ENCODE measurements at places on chromosomes 5 and 9.

GRCh38 chr5:131193106-131193505 lies 22.4 kb downstream of the LYRM7 start:
- no peak for DNase-seq

GRCh38 chr5:174935854-174936474 lies 211.6 kb downstream of the MSX2 start:
- peak; percentile 13 for DNase-seq

DNA sequence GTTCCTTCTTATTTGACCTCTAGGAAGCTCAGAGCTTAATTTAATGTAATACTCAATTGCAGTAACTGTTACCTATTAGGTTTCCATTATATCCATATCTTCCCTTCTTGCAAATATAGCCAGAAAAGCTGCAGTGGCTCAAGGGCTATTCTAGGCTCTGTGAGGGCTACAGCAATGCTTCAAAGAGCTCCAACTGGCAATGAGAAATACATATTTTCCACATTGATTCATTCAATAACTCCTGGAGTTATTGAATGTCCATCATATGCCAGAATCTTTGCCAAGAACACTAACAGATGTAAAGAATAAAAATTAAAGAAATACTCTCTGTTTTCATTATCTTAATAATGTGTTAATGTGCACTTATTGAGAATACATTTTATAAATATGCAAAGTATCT lies 396.9 kb upstream of the PAPPA start:
- no peak for DNase-seq

- DNase-seq: no peak
These were observed 56.1 kb downstream of the SAXO1 start for GRCh38 chr9:18976709-18977531.

DNA sequence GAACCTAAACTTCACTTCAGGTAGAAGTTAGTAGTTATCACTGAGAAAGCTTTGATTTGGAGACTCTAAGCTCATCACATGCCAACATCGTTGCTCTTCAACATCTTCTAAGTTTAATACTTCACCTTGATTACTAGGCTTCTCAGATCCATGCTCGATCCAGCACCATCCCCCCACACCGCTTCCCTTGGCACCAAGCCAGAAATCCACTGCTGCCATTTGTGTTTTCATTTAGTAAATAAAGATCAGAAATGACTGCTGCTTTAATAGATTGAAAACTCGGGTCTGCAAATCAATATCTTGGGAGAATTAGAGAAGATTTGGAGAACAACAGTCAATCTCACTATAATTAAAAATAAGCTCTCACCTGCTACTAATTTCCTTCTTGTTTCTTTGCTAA lies 214.7 kb upstream of the NR4A3 start:
- DNase-seq: no peak

- DNase-seq: no peak
These were observed 11.4 kb downstream of the OCLN start for GRCh38 chr5:69504036-69504435.

GRCh38 chr5:151148583-151148982 lies 9.0 kb downstream of the ANXA6 start:
- DNase-seq: no peak

DNA sequence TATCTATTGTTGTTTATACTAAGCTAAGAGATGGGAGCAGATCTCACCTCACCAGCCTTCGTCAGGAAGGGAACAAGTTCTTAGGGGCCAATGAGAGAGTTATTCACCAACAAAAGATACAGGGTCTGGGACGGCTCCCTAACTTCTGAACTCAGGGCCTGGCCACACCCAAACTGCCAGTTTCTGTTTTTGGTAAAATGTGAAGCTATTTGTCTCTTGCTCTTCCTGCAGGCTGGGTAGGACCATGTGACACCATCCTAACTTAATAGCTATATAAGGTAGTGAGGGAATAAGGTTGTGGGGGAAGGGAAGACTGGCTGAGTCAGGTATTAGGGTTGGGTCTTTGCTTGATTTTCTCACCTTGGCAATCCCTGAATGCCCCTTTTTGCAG lies 480.5 kb downstream of the KDM4C start:
- no peak for DNase-seq

- no peak for DNase-seq
These were observed 26.4 kb downstream of the SLC31A2 start for GRCh38 chr9:113177251-113177650.

DNA sequence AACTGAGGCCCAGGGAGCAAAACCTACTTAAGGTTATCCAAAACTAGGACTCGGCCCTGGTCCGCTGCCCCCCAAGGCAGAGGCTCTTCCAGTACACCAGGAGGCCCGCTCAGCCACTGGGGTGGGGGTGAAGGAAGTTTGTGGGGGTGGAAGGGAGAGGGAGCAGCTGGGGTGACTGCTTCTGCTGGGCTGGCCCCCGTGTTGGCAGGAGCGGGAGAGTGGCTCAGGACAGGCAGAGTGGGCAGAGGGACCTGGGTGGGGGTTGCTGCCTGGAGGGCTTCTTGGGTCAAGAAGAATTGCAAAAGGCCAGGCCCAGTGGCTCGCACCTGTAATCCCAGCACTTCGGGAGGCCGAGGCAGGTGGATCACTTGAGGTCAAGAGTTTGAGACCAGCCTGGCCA lies 8.2 kb upstream of the TRIM14 start:
- no peak for DNase-seq

DNA sequence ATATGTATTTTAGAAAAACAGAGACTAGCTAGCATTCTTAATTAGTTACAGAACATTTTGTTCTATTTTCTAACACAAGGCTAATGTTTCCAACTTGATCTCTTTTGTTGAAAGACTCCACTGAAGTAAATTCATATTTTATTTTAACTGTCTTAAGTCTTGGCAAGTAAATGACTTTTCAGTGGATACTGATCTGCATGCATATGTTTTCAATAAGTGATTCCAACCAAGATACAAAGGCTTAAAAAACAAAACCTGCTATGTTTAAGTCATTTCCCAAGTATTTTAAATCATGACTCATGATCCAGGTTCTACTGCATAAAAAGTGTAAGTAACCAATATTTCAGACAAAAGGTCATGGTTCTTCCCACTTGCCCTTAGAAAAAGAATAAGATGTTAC lies 5.7 kb downstream of the CDO1 start:
- DNase-seq: no peak

DNA sequence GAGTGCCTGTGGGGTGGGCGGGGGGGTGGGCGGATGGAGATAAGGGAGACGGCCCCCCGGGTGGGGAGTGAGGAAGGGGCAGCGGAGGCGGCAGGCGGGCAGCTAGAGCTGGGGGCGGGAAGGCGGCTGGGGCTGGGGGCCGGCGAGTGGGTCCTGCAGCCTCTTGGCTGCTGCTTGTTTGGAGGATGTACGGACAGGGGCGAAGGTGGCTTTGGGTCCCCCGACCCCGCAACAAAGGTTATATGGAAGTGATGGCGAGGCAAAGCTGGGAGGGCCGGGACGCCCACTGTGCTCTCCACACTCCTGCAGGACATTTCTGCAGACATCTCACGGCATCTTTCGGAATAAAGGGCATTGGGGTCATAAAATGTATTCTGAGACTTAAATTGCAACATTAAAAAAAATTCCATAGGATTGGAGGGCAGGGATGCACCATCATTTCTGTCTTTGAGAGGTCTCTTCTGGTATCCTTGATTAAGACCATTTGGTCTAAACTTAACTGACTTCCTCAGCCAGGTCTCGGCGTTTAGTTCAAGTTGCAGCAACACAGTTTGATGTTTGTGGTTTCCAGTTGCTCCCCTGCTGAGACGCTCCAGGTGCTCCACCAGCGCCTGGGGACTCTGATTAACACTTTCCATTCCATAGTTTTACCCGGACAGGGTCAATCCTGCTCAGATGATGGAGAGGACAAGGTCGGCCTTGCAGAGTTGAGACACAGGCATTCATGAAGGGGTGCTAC lies 101.6 kb upstream of the SSBP2 start:
- DNase-seq: no peak

GRCh38 chr9:27472195-27472594 lies 51.9 kb upstream of the IFNK start:
- no peak for DNase-seq

DNA sequence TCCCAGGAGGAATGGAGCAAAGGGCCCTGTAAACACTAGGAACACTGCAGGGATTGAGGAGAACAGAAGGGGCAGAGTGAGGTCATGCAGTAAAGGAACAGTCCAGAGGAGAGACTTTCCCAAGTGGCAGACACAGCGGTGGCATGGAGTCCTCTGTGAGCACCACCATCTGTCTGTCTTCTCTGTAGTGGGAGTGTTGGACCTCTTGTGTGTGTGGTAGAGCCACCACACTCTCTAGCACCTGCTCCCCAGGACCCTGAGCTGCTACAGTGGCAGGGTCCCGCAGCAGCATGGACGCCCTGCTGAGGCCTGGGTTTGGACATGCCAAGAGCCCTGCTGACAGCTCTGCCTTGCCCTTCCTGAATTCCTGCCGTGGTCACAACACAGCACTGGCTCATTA lies 75.7 kb upstream of the LARP1 start:
- no peak for DNase-seq

GRCh38 chr5:72653586-72653985 lies 146.4 kb upstream of the ZNF366 start:
- no peak for DNase-seq

- no peak for DNase-seq
These were observed 27.2 kb upstream of the ZNF608 start for GRCh38 chr5:124773315-124774311.

DNA sequence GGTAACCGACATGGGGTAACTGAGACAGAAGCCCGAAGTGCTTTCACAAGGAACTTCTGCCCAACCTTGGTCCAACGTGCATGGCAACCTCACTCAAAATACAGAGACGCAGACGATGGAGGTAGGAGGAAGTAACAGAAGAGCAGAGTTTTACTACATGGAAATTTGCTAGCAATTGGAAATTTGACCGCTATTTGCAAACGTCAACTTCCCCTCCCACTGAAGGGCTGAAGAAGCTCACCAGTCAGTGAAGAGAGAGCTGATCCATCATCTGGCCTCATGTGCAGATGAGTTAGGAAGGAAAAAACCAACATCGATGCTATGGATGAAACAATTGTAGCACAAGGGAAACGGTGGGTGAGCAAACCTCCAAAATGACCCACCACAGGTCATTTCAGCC lies 196.7 kb downstream of the RGS3 start:
- no peak for DNase-seq

GRCh38 chr9:38061326-38061977 lies 7.6 kb downstream of the SHB start:
- no peak for DNase-seq

DNA sequence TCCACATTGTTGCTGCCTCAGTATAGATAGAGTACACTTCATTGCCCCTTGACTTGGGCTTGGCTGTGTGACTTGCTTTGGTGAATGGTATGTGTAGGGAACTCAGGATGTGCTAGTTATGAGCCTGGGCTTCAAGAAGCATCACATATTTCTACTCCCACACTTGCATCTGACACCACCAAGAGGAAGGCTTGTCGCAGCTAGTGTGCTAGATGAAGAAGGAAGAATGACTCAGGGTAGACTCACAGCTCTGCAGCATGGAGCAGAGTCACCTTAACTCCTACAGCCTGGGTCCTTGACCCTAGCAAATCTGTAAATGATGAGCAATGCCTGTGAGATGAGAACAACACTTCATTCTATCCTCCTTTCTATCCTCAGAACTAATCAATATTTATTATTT lies 261.8 kb downstream of the ASTN2 start:
- no peak for DNase-seq

GRCh38 chr9:73446306-73446705 lies 294.6 kb downstream of the ANXA1 start:
- DNase-seq: no peak

GRCh38 chr9:96169484-96169883 lies 132.5 kb downstream of the HSD17B3 start:
- no peak for DNase-seq

DNA sequence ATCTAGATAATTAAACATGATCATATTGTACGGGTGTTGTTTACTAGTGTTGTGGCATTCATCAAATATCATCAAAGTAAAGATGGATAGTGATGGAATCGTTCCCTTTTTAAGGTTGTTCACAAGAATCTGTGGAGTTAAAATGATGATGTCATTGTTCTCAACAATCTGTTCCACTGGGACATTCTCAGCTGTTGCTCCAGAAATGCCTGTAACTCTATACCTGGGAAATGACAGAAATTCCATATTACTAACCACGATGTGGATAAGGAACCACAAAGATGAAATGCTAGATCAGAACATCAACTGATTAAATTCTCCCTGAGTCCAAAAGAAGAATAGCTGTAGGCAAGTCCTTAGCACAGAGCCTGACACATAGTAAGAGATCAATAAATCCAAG lies 38.0 kb downstream of the RIGI start:
- DNase-seq: no peak

- no peak for DNase-seq
These were observed 159.6 kb downstream of the TLE4 start for GRCh38 chr9:79731171-79731890.

GRCh38 chr9:128862401-128862851 lies 19.3 kb downstream of the KYAT1 start:
- DNase-seq: no peak

DNA sequence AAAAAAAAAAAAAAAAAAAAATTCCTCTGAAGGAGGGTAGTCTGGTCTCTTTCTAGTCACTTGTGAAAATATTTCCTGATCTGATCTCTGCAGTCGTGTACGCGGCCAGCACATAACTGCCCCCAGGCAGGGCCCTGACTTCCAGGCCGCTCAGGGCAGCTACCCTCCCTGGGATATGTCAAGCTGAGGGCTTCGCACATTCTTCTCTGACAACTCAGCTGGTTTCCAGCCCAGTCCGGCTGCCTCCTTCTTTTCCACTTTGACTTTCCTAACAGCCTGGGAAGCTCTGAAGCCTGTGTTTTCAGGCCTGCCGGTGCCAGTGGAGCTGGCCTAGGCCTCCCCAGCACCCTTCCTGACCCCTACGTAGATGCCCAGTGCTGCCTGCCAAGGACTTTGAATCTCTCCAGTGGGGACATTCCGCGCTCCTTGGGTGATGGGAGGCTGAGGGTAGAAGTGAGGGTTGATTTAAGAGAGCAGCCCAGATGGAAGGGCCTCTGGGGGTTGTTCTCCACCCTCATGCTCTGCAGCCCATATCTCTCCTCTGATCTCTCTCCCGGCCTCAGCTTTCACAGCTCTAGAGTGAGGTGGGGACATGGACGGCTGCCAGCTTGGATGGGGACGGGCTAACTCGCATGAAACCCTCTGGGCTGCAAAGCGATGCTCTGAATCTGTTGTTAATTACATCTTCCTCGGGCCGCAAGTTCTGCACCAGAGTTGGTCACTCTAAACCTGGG lies 20.7 kb downstream of the COL5A1 start:
- DNase-seq: no peak

GRCh38 chr9:105119156-105119555 lies 125.3 kb upstream of the SLC44A1 start:
- no peak for DNase-seq

GRCh38 chr5:10634050-10634449 lies 70.2 kb downstream of the ANKRD33B start:
- DNase-seq: no peak

Measured in stimulated activated CD4-positive, alpha-beta T cell treated with anti-CD3 and anti-CD28 coated beads, Interleukin-1b, Interleukin-23, amount 100 ng/mL, for 4 hours (primary cell).